ENCODE measurements at places on chromosomes 7 and 10.

DNA sequence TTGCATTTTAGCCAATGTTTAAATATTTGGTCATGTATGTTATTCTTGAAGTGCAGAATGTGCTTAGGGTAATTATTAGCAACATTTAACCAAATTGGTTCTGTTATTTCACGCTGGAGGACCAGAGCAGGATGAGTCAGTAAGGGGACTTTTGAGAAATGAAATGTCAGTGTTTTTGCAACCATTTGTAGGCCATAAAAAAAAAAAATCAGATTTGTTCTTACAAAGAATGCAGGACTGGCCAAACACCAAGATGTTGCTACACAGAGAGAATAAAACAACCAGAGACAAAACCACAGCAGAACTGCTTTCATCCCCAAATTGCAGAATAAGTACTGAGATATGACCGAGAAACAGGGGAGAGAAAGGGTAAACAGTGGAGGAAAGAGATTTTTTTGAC, 62.1 kb downstream of the TPST1 start:
- DNase-seq: peak; percentile 90

DNA sequence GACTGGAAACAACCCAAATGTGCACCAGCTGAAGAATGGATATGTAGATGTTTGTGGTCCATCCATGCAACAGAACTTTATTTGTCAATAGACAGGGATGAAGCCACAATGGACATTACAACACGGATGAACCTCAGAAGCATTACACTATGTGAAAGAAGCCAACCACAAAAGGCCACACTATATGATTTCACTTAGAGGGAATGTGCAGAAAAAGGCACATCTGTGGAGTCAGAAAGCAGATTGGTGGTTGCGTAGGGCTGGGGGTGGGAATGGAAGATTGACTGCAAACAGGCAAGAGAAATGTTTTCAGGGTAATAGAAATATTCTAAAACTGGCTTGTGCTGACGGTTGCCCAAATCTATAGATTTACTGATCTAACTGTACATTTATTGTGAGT, 34.3 kb upstream of the WASHC2A start:
- no peak for DNase-seq

DNA sequence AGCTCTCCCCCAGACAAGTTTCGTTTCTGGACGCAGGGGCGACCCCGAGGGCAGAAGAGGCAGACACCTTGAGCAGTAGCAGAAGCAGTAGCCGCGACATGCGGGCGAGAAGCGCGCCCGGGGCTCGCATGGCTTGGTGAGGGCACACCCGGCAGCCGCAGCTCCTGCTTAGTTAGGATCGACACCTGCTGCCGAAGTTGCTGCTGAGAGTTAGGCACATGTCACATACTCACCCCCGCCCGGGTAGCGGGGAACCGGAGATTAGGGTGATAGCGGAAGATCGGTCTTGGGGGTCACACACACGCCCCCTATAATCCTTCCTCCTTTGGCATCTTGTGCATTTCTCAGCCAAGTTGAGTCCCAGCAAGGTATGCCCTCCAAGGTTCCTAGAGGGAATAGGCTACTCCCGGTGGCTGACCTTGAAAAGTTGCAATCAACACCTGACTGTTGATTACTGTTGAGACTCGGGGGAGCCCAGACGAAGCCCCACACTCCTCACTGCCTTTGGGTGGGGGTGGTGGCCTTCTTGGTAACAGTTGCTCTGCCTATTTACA, 668 bp downstream of the GPR37 start:
- no peak for DNase-seq

DNA sequence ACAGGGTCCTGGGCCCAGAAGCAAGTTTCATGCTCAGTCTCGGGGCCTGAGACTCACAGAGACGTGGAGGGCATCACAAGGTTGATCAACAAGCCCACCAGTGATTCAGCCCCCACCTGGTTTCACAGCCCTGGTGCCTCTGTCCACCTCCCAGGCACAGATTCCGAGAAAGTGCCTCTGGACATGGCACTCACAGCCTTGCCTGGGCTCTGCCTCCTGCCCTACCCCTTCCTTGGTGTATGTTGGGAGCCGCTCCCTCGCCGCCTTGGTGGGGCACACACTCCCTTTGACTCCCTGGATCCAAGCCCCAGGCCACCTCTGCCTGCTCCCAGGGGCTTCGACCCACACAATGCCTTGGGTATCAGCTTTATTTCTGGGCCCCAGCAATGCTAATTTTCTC, 200.8 kb upstream of the PPP2R2D start:
- DNase-seq: no peak

DNA sequence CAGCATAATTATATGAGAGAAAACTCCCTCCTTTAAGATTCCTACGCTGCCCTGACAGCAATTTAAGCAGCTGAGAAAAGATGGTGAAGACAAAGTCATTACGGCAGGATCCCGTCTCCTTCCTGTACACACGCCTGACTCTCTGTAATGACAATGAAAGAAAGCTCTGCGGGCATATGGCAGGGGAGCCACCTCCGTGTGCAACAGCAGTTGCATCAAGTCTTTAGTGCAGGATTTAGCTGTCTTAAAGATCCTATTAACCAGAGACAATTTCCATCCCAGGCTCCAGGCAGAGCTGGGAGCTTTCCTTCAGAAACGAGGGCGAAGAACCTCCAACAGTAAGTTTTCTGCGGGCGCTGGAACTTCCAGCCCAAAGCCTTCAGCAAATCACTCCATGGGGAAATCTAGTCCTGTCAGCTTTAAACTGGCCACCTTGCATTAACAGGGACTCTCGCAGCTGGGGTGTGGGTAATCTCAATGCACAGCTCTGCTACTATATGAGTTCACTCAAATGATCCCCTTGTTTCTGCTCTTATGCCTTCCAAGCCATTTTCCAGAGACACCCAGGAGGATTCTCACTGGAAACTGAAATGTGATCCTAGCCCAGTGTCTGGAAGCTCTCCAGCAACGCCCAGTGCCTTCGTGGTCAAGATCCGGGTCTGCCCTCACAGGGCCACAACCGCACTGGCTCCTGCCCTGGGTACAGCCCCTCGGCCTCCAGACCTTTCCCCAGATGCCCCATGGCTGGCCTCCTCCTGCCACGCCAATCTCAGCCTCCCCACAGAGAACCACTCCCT, 74.9 kb downstream of the CTBP2 start:
- DNase-seq: no peak

DNA sequence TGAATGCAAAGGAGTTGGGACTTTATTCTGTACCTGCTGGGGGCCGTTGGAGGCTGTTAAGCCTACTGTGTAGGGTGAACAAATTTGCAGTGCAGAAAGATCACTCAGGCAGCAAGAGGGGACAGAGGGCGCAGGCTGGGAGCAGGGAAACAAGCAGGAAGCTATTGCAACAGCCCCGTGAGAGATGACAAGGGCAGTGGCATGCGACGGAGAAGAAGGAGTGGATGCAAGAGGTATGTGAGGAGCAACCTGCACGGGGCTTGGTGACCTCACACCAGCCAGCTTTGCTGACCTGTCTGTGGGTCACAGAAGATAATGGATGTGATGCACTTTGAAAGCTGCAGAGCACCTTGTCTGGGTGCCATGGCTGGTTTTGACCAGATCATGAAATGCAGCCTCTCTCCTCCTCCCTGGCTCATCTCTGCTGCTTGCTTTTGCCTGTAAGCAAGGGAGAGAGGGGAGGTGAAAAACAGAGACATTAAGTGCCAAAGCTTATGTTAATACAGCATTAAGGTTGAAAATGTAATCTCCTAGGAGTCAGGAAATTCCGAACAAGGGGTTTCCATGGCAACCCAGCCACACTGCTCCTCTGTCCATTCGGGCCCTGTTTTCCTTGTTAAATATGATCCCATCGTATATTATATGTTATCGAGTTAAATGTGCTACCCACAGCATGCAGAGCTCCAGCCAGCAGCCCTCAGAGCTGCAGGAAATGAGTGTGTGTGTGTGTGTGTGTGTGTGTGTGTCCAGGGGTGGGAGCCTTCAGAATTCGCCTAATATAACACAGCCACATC, 314.3 kb upstream of the ZMIZ1 start:
- DNase-seq: no peak

All from AG09319 (cell line).